ENCODE measurements at places on chromosomes 16 and 17.

DNA sequence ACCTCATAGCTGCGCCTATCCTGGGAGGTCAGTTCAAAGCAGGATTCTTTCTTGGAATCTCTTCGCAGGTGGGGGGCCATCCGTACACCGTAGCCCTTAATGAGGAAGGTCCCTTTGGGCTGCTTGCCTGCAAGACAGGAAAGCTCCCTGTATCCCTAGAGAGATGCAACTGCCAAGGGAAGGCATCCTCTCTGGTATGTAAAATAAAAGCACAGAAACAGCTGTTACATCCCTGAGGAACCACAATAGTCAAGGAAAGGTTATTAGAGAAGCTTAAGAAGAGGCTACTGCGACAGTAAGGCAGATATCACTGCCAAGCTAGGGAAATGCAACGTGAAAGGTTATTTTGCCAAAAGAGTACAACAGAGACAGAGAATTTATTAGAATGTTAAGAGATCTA, 77.2 kb downstream of the SNX11 start:
- DNase-seq: no peak

GRCh38 chr17:21815352-21816063, 123.2 kb downstream of the KCNJ18 start:
- DNase-seq: no peak

- DNase-seq: no peak
Observed at GRCh38 chr17:56599088-56599487, 5.6 kb downstream of the NOG start.

DNA sequence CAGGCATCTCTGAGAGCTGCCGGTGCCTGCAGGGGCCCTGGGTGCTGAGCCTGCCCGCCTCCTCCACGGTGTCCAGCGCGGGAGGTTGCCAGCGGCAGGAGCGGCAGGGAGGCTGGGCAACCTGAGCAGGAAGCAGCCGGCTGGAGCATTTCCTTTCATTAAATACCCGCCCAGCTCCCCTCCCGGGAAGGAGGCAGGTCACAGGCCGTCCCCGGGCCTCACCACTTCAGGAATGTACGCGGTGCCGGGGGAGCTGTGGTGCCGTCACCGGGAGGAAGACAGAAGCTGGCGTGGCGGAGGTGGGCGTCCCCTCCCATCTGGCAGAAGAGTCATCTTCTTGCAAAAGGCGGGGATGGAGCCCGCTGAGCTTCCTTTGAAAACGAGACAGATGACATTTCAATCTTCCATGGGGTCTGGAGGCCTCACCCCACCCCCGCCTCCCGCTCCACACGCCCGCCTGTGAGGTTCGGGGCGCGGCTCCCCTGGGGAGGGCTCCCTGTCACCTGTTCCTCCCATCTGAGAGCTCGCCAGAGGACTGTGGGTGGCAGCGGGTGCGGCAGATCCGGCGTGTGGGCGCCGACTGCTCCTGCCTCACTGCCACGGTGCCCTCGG, 16.0 kb downstream of the SOX8 start:
- no peak for DNase-seq

- no peak for DNase-seq
Observed at GRCh38 chr16:58148099-58148498, 18.9 kb upstream of the CFAP20 start.

DNA sequence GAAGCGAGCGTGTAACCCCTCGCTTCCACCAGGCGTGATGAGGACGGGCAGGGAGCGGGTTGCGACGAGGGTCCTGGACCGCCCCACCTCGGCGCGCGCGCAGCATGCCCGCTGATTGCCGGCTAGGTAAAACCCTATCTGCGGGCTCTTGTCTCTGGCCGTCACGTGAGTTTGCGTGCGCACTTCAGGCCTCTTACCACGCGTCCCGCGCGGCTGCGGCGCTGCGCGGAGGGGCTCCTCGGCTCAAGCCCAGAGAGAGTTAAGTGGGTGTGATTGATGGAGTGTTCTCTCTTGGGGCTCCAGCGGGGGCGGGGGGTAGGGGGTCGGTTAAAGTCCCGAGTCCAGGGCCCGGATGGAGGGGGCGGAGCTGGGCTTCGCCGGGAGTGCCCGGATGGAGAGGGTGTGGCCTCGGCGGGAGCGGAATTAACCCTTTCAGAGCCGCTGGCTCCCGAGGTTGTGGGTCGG, 7.9 kb downstream of the KDM6B start:
- peak; percentile 84 for DNase-seq

GRCh38 chr16:2366660-2367309, 26.3 kb upstream of the ABCA3 start:
- no peak for DNase-seq

DNA sequence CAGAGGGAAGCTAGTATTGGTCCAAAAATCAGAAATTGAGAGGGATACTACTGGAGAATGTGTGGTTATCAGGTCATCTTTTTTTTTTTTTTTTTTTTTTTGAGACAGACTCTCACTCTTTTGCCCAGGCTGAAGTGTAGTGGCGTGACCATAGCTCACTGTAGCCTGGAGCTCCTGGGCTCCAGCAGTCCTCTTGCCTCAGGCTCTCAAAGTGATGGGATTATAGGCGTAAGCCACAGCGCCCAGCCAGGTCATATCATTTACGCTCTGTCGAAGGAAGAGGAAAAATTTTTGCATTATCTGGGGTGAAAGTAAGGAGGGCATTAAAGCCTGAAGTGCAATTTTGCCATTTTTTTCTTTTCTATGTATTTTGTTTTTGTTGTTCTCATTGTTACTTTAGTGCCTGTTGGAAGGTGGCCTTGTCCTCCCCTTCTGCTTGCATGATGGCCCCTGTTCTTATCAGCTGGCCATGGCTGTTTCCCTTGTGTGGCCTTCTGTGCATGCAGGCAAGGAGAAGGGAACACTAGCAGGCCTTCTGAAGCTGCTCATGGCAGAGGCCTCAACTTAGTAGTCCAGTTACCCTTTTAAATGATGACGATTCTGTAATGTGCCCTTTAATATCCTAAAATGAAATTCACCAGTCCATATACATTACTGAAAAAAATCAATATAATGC, 118.3 kb downstream of the SPECC1 start:
- no peak for DNase-seq

DNA sequence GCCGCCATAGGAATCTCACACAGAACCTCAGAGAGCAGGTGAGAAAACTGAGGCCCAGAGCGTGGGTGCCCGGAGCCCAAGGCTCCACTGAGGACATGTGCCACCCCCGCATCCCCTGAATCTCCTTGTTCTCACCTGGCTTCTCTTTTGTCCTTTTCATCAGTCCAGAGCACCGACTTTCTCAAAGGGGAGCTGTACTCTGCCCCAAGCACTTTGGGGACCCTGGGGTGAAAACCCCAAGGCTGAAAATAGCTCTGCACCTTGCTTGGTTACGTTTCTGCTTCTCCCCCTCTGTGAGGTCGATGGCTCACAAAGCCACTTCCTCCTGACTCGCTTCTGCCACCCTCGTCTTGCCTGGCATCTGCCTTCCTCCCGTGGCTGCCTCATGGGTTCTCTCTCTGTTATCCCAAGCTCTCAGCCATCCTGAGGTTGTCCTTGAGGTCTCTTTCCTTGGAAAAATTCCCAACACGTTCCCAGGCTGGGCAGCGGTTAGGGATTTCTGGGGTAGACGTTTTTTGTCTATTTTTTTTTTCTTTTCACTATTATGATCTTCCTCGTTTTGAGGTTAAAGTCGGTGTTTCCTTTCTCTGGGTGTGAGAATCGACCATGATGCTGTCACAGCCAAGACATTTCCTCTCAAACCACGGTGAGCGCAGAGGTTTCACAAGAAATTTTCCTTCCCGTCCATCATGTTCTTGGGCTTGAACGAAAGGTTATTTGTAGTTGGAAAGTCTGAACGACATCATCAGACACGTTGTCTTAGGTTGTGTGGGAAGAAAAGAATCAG, 37.2 kb downstream of the IRF8 start:
- no peak for DNase-seq

DNA sequence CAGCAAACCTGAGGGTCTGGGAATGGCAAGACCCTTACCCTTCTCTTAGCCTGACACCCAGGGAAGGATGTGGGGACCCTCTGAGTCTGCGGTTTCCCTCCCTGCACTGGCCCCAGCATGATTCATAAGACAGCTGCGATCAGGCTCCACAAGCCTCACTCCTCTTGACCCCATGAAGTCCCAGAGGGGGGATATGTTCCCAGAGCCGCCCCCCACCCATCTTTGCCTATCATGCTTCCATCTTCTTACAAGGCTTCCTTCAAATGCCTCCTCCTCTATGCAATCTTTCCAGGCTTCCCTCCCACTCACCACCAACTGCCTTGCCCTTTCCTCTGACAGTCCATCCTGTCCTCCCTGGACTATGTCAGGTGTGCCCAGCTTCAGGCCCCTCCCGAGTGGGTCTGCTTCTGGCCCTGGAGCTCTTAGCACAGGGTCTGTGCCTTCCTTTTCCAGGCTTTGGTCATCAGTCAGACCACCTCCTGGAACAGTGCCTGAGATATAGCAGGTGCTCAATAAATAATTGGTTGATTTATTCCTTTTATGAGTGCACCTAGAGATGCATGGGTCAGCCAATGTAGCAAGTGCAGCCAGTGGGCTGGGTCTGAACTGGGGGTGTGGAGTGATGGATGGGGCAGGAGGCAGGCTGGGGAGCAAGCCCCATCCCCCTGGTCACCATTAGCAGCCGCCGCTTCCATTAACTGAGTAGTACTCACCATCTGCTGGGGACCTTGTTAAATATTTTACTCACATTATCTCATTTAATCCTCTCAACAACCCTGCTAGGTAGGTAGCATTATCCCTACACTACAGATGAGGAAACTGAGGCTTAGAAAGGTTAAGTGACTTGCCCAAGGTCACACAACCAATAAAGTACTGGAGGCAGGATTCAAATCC, 8.4 kb downstream of the DLX3 start:
- DNase-seq: no peak

- no peak for DNase-seq
Observed at GRCh38 chr16:81483970-81484595, 39.5 kb downstream of the CMIP start.

- peak; percentile 47 for DNase-seq
Observed at GRCh38 chr17:36992701-36993100, 43.9 kb downstream of the AATF start.

DNA sequence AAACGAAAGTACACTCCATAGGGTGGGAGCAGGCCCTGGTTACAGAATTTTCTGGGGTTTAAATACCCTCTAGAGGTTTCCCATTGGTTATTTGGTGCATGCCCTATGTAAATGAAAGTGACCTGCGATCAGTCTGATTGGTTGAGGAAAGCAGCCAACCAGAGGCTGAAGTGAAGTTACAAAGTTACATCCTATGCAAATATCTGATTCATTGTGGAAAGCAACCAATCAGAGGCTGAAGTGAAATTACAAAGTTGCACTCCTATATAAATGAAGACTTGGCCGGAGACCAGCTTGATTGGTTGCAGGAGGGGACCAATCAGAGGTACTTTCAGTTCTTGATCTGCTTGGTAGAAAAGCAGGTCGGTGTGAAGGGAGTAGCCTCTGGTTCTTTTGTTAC, 24.4 kb downstream of the NAA60 start:
- DNase-seq: no peak

GRCh38 chr17:77400445-77400870, 259.7 kb downstream of the SEC14L1 start:
- peak; percentile 35 for DNase-seq

DNA sequence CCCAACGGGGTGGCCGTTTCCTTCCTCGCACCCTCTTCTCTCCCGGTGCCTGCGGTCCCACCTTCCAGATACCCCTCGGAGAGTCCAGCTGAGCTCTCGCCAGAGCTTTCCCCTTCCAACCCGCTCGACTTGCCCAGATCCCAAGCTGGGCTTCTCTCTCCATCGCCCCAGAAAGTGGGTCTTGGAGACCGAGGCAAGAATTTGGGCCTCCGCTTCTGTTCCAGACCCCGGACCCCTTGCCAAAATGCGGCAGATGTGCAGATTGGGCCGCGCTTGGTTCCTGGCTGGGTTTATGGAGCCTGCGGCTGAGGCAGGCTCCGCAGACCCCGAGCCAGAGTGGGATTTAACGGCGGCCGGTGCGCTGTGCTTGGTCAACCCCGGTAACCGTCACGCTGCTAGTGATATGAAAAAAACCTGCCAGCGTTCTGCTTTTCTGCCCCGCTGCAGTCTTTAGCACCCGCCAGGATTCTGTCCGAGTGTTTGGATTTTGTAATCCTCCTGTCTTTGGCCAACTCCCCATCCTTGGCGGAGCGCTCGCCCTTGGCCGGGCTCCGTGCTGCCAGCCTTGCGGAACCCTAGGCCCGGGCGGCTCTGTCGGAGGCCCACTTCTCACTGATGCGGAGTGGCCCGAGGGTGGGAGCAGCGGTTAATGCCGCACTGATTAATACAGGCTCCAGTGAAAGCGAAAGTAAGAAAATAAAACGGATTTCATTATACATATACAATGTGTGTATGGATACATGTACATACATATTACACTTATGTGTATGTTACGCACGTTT, 754 bp upstream of the SLFN11 start:
- DNase-seq: no peak

GRCh38 chr16:69320740-69321073, 9.6 kb downstream of the VPS4A start:
- DNase-seq: no peak

GRCh38 chr16:27918755-27919154, 144.8 kb downstream of the GSG1L start:
- no peak for DNase-seq

GRCh38 chr17:47949946-47950345, 7.7 kb downstream of the PRR15L start:
- peak; percentile 50 for DNase-seq

DNA sequence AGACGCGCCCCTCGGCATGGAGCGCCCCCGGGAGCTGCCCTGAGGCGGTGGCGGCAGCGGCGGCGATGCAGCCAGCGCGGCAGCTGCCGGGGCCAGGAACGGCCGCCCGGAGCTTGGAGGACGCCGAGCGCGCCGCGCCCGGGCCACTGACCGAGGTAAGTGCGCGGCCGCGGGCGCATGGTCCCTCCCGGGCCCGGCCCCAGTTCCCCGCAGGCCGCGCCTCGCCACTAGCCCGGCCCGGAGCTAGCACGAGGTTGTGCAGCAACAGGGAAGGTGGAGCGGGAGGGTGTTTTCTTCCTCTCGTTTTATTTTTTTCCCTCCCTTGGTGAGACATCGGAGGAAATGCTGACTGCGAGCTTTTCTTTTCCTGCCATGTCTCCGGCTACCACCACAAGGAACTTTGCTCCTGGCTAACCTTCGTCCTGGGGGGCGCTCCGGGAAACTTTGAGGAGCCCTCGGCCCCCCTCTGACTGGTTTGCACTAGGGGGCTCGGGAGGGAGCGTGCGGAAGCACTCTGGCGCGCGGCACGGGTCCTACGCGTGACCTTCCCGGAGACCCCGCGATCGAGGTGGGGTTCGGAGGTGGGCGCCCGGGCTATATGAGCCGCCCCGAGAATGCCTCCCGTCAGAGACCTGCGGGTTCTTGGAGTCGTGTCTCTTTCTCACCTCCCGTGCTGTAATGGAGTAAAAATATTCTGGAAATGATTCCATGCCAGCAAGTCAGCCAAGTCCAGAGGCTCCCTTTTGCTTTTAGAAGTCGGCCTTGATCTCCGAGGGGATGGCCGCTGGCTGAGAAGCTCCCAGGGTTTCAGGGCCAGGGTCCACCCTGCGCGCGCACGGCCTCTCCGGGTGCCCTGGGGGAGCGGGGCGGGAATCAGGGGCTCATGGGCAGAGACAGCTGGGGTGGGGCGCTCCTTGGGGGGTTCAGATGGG, 868 bp downstream of the KCNJ12 start:
- DNase-seq: no peak

- no peak for DNase-seq
Observed at GRCh38 chr17:82445542-82445941, 5.0 kb downstream of the CYBC1 start.

Data from NCI-H2081 (cell line).